Mesenteric fat pad (tissue), 1 donor: ENCODE measurements at places on chromosomes 16 and 17. TPM values are rescaled to one million over a fixed set of nuclear protein-coding genes. Genes with fewer than 3 reads are reported as not detected.

CD300H gene
- total RNA-seq: not detected

PIRT gene
- not detected for total RNA-seq

DNA sequence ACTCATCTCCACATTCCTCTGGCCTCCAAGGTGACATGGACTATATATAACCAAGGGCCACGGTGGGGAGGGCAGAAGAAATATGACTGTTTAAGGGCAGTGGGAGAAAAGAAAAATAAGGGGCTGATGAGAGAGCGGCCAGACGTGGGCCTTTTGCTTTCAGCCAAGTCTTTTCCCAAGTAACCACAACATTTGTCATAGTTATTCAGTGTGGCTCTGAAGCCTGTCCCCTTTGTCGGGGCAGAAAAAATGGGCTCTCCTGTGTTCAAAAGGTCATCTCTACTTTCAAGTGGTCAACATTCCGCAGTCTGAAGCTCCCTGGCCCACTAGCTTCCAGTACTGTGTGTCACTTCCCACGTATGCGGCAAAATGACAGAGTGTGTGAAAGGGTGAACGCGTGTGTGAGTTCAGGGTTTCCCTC is 245.4 kb downstream of the NTN1 start:
- no peak for DNase-seq

CIBAR2 gene
- not detected for total RNA-seq

- DNase-seq: no peak
Observed at GRCh38 chr17:15194859-15195277, 70.3 kb downstream of the PMP22 start.
